Activated T-cell treated with anti-CD3 and anti-CD28 coated beads, Interleukin-2, amount 50 U/mL, for 24 hours (primary cell): ENCODE measurements at places on chromosomes 4 and X.

- no peak for DNase-seq
Observed at GRCh38 chr4:33725861-33726260, 2518.5 kb downstream of the ARAP2 start.

DNA sequence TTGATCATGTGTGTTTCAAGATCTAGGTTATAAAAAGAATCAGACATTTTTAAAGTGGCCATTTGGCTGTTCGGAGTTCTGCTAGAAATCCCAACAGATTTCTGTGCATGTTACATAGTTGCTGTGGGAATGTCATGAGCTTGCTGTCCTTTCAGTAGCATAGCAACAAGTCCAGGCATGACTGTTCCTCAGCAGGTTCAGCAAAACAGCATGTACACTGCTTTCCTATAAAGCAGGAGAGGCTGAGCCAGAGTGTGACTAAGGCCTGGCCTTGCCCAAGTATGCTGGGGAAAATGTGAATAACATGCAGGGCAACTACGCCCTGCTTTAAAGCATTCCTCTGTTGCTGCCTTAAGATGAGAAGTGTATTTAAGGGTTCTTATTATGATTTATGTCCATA, 217.1 kb upstream of the SMIM31 start:
- DNase-seq = no peak

- DNase-seq = no peak
Observed at GRCh38 chr4:78650106-78651024, 98.8 kb downstream of the ANXA3 start.

DNA sequence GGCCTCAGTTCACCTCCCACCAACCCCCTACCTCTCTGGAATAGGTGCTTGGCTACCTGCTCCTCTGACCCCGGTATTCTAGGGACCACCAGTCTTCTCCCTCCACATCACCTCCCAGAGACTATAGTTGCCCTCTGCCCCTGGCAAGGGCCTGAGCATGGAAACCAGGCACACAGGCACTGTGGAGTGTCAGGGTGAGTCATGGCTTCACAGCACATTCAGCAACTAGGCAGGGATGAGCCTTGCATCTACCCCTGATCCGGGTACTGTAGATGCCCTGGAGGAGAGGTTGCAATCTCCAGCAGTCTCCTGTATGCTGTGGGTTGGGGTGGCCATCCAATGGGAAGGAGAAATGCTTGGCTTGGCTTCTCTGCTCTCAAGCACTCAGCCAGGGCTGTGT, 472.7 kb downstream of the IDS start:
- no peak for DNase-seq

- peak; percentile 38 for DNase-seq
Observed at GRCh38 chr4:184028561-184029374, 123.7 kb downstream of the STOX2 start.

DNA sequence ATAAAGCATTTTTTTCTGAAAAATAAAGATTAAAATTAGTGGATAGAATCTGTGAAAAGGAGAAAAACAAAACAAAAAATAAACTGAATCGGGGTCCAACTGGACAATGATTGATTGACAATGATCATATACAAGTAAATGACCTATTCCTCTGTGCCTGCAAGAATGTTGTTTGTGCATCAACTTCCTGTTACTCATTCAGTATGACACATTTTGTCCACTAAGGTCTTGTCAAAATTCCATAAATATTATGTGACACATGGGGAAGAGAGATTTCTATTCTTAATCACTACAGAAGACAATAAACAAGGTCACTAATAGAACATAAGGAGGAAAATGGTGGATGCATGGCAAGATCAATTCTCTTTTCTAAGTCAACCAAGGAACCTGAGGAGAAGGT, 54.9 kb downstream of the F8 start:
- DNase-seq = no peak

GRCh38 chr4:123568936-123569335, 172.3 kb downstream of the SPRY1 start:
- DNase-seq = no peak
